Prostate gland (tissue), 2 donors: ENCODE measurements at places on chromosomes 13 and 19. TPM values are rescaled to one million over a fixed set of nuclear protein-coding genes. Genes with fewer than 3 reads are reported as not detected.

DNA sequence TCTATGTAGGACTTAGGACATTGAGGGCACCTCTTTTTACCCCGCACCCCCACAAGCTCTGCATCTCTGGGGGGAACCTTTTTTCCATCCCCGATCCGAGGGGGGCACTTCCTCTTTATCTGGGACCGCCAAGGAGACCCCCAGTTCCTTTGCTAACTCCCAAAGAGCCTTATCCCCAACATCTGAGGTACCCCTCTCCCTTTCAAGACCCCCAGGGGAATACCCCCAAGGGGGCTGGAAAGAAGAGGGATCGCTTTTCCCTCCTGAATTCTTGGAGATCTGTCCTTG is 1.1 kb downstream of the TNFSF9 start:
- DNase-seq = no peak
- H3K4me3 ChIP-seq = no peak overlapping the region
- no peaks in the 10 kb centered on the region for H3K36me3 ChIP-seq
- peaks cover 9% of the 10 kb centered on the region for H3K4me1 ChIP-seq

DNA sequence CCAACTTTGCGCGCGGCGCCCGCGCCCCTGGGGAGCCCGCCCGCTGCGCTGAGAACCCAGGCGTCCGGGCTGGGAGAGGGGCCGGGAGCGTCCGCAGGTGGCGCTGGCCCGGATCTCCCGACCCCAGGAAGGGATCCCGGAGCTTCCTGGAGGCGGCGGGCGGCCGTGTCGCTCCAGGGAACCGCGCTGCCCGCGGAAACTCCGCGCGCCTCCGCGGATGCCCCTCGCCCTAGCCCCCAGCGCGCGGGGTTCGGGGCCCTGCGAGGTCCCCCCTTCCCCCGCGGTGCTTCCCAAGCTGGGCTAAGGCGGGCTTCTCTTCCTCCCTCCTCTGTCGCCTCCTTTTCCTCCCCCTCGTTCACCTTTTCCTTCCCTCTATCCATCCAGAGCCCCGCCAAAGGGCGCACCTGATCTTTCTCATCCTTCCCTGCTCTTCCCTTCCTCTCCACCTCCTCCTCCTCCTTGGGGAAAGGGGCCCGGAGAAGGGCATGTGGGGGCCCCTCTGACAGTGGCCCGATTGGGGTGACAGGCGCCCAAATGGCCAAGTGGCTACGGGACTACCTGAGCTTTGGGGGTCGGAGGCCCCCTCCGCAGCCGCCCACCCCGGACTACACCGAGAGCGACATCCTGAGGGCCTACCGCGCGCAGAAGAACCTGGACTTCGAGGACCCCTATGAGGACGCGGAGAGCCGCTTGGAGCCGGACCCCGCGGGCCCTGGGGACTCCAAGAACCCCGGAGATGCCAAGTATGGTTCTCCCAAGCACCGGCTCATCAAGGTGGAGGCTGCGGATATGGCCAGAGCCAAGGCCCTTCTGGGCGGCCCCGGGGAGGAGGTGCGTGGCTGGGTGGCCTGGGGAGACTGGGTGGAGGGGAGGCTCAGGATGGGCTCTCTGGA is 710 bp downstream of the SHD start:
- no peak for DNase-seq
- H3K36me3 ChIP-seq = no peaks in the 10 kb centered on the region
- H3K27ac ChIP-seq = no peak overlapping the region

DNA sequence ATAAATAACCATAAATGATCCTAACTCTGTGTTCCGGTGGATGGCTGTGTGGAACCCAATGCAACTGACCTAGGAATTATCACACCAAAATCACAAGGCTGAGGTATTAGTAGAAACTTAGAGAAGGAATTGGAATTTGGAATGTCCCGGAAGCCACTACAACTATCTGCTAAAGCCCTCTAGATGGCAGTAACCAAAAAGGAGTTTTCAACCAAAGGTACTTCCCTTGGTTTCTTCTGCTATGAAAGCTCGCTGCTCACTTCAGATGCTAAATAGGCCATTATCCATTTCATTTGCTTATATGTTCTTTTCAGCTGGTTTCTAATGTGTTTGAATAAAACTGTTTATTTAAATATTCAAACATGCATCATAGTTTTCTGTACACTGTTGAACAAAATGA is 1589.1 kb upstream of the SPRY2 start:
- DNase-seq = no peak
- no peaks in the 10 kb centered on the region for H3K36me3 ChIP-seq
- no peaks in the 10 kb centered on the region for H3K4me1 ChIP-seq

- DNase-seq = no peak
- no peaks in the 10 kb centered on the region for H3K27me3 ChIP-seq
- peaks cover 6% of the 10 kb centered on the region for H3K36me3 ChIP-seq
- no peak overlapping the region for H3K27ac ChIP-seq
- H3K4me3 ChIP-seq = no peak overlapping the region
- H3K4me1 ChIP-seq = no peaks in the 10 kb centered on the region
These were observed 29.7 kb upstream of the EIF3G start for GRCh38 chr19:10149427-10149826.

DNA sequence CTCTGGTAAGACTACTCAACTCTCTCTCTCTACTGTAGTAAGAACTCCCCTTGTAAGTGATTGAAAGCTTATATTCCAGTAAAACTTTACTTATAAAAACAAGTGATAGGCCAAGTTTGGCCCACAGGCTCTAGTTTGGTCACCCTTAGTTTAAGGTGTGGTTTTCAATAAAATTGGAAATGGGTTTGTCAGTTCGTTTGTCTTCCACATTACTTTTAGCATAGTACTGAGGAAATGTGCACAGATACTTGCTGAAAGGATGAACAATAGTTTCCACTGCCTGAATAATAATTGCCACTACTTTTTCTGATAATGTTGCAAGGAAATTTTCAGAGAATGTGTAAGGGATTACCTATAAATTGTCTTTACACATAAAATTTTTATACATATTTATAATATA is 54.5 kb downstream of the LMO7 start:
- no peak overlapping the region for H3K27ac ChIP-seq
- H3K27me3 ChIP-seq = no peaks in the 10 kb centered on the region
- no peaks in the 10 kb centered on the region for H3K4me1 ChIP-seq
- no peaks in the 10 kb centered on the region for H3K36me3 ChIP-seq

GRCh38 chr13:67664502-67664901 is 434.4 kb upstream of the PCDH9 start:
- no peak for DNase-seq
- no peaks in the 10 kb centered on the region for H3K36me3 ChIP-seq
- H3K27ac ChIP-seq = no peak overlapping the region
- no peak overlapping the region for H3K4me3 ChIP-seq
- no peaks in the 10 kb centered on the region for H3K4me1 ChIP-seq

DNA sequence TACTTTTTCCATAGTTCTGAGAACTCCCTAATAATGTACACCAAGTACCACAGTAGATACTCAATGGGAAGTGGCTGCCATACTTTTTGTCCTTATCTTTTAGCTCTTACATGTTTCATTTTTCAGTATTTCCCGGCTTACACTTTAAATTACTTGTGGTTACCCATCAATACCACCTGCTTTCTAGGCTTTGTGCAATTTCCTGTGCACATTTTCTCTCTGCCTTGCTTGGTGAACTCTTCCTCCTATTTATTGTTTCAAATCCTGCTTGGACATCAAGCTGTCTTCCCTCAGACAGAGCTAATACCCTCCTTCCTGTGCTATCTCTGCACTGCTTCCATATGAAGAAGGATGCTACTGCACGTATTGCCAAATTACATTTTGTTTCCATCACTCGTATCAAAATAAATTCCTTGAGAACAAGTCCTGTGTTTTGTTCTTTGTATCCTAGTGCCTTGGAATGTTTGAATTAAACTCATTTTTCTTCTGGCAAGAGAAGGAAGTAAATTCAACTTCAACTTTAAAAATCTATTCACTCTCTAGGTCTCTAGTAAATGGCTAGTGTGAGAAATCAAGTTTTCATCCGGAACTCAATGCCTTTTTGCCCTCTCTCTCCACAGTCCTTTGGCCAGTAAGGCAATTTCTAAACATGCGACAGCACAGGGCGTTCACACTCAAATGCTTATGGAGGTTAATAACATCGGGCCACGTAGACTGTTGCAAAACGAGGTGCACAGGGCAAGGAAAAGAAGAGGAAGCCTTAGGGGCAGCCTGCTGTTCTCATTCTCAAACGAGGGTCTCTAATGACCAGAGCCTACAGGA is 5.6 kb downstream of the ZAR1L start:
- H3K27me3 ChIP-seq = no peaks in the 10 kb centered on the region
- no peak overlapping the region for H3K27ac ChIP-seq
- H3K4me3 ChIP-seq = no peak overlapping the region

- no peak overlapping the region for H3K27ac ChIP-seq
- no peaks in the 10 kb centered on the region for H3K27me3 ChIP-seq
- H3K4me1 ChIP-seq = no peaks in the 10 kb centered on the region
- no peaks in the 10 kb centered on the region for H3K36me3 ChIP-seq
- DNase-seq = no peak
- H3K4me3 ChIP-seq = no peak overlapping the region
These were observed 150.6 kb downstream of the LHFPL6 start for GRCh38 chr13:39452417-39452816.

- no peak overlapping the region for H3K4me3 ChIP-seq
- H3K27me3 ChIP-seq = peaks cover 65% of the 10 kb centered on the region
- no peak for DNase-seq
These were observed 335 bp upstream of the SOX1 start for GRCh38 chr13:112066624-112067004.

DNA sequence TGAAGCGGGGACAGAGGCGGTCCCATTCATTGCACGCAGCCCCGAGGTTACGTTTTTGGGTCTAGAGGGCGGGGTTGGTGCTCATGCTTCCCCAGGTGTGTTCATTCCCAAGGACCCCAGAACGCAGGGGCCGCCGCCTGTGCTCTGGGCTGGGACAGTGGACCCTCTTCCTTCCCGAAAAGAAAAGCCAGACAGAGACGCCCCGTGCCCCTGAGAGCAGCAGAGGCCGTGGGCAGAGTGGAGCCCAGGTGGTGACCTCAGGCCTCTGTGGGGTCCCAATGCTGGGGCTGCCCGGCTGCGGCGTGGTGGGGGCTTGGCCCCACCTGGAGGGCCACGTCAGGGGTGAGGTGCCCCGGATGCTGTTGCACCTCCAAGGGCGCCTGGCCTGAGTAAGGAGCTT is 15.4 kb downstream of the SGTA start:
- no peak for DNase-seq
- H3K4me3 ChIP-seq = no peak overlapping the region
- no peak overlapping the region for H3K27ac ChIP-seq
- peaks cover 2% of the 10 kb centered on the region for H3K36me3 ChIP-seq
- H3K27me3 ChIP-seq = no peaks in the 10 kb centered on the region
- no peaks in the 10 kb centered on the region for H3K4me1 ChIP-seq

GRCh38 chr13:51771418-51772104 is 32.4 kb downstream of the DHRS12 start:
- no peak overlapping the region for H3K27ac ChIP-seq
- no peak for DNase-seq
- no peaks in the 10 kb centered on the region for H3K4me1 ChIP-seq
- H3K36me3 ChIP-seq = no peaks in the 10 kb centered on the region
- no peaks in the 10 kb centered on the region for H3K27me3 ChIP-seq

- no peak overlapping the region for H3K4me3 ChIP-seq
- H3K27me3 ChIP-seq = no peaks in the 10 kb centered on the region
- no peaks in the 10 kb centered on the region for H3K4me1 ChIP-seq
- DNase-seq = no peak
These were observed 18.2 kb downstream of the SIN3B start for GRCh38 chr19:16847430-16847829.

- no peaks in the 10 kb centered on the region for H3K36me3 ChIP-seq
- no peak for DNase-seq
- no peaks in the 10 kb centered on the region for H3K4me1 ChIP-seq
- H3K4me3 ChIP-seq = no peak overlapping the region
- H3K27me3 ChIP-seq = no peaks in the 10 kb centered on the region
These were observed 18.2 kb upstream of the SULT2B1 start for GRCh38 chr19:48533770-48534169.

DNA sequence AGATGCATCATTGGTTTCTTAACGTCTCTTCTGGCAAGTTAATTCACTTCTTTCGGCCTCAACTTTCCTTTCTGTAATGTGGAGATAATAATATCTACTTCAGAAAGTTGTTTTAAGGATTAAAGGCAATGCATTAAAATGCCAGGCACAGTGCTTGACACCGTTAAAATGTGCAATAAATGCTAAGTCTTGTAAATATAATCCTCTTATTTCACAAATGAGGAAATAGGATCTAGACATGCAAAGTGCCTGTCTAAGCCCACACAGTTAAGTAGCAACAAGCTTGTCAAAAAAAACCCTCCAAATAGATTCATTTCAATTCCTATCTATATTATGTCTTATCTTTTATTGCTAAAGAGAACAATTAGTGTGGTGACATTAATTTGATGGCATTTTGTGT is 86.4 kb upstream of the TSC22D1 start:
- no peaks in the 10 kb centered on the region for H3K4me1 ChIP-seq
- H3K4me3 ChIP-seq = no peak overlapping the region
- no peak for DNase-seq

DNA sequence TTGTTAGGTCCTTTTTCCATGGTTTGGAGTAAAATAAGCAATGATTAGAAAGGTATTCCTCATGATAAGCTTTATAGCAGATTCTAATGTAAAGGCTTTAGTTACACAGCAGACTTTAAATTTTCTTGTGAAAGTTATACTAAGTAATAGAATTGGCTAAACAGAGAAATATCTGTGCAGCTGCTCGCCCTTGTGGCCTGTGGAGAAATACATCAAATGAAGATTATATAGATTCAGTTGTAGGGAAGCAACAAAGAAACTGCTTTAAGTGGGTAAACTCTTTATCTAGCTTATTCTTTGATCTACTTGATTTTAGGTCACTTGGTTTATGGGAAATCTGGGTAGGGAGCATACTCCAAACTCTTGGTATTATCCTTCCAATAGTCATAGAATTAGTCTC is 1269.7 kb upstream of the SPRY2 start:
- H3K27ac ChIP-seq = no peak overlapping the region
- no peak for DNase-seq
- no peaks in the 10 kb centered on the region for H3K27me3 ChIP-seq
- no peaks in the 10 kb centered on the region for H3K36me3 ChIP-seq
- H3K4me3 ChIP-seq = no peak overlapping the region

- no peaks in the 10 kb centered on the region for H3K36me3 ChIP-seq
- H3K4me3 ChIP-seq = no peak overlapping the region
- no peak overlapping the region for H3K27ac ChIP-seq
- no peaks in the 10 kb centered on the region for H3K27me3 ChIP-seq
These were observed 183.3 kb downstream of the KCNRG start for GRCh38 chr13:50198508-50198907.

Gene FFAR3
- 1.6 TPM for total RNA-seq

Gene MYO16
- 0.14 TPM for total RNA-seq

Gene SIGLEC9
- total RNA-seq = 0.77 TPM

Gene CAPN12
- 2.3 TPM for total RNA-seq

Gene APOC4
- not detected for total RNA-seq

Gene TTYH1
- total RNA-seq = 1.8 TPM
